ENCODE measurements at places on chromosomes 7 and 10.
A peak's percentile ranks its signal among the peaks of the same experiment; 100 is the strongest.

DNA sequence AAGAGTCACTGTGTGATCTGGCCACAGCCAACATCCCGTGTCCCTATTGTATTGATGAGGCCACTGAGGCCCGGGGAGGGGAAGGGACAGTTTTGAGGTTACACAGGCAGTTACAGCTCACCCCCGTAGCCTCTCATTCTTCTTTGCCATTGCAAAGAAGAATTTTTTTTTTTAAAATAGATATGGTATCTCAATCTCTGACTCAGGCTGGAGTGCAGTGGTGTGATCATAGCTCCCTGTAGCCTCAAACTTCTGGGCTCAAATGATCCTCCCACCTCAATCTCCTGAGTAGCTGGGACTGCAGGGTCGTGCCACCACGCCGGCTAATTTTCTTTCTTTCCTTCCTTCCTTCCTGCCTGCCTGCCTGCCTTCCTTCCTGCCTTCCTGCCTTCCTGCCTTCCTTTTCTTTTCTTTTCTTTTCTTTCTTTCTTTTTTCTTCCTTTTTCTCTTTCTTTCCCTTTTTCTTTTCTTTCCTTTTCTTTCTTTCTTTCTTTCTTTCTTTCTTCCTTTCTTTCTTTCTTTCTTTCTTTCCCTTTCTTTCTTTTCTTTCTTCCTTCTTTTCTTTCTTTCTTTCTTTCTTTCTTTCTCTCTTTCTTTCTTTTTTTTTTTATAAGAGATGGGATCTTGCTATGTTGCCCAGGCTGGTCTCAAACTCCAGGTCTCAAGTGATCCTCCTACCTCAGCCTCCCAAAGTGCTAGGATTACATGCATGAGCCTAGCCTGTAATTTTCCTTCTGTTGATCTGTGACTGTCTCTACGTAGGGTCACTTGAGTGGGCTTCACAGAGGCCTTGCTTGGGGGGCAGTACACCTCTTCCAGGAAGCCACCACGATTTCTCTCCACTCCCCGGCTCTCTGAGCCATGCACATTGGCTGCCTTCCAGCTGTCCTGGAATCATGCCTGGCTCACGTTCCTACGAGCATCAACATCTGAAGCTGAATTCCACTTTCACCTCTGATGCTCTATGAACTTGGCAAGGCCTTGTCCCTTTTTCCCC, 31.3 kb downstream of the TMEM270 start:
- DNase-seq, result no peak

- DNase-seq, result peak; percentile 67
These were observed at the start of gene ZNF467 for GRCh38 chr7:149773446-149774236. Gene ZNF467 (minus strand): TSS chr7:149773588. CDS start chr7:149771032, 2,556 bp downstream.

DNA sequence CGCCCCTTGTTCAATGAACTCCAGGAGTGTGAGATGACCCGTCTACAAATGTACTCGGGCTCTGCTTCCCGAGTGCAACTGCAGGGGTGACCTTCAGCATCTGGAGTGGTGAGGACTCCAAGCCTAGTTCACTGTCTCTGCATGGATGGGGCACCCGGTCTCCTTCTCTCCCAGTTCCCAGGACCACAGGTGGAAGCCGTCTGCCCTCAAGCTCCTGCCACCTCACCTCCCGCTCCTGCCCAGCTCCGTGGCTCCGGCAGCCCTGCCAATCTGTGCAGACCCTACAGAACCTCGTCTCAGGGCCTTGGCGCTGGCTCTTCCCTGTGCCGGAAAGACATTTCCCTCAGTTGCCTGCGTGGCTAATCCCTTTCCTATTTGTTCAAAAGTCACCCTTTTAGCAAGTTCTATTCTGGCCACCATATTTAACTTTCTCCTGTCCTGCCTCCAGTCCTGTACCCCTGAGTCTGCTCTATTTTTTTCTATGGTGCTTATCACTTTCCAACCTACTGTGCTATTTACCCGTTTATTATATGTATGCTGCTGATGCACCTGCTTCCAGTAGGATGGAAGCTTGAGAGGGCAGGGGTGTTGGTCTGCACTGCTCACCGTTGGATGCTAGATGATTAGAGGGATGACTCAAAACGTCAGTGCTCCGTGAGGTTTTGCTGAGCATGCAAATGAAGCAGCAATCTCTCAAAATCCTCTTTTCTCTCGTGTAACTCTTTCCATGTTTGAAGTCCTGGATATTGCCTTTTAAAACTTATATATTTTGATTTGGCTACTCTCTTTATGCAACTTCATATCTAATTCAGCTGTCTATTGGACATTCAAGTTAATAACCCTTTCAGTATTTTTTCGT, 641.4 kb downstream of the ACTR3B start:
- DNase-seq, result no peak

DNA sequence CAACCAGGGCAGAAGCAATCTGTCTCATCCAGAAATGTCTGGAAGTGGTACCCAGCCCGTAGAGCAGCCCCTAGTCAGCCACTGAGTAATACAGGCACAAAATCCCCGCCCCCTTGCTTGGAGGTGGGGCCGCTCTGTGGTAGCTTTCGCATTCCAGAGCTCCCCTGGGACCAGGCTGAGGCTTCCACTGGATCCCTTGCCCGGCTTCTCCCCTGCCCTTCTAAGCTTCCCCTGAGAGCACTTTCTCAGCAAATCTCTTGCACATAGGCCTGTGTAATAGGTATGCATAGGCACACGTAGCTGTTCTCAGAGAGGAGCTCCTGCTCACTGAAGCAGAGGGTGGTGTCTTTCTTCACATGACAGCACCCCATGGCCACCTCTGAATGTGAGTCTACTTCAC, 144.2 kb downstream of the BMS1 start:
- no peak for DNase-seq

GRCh38 chr7:146826329-146826728, 709.7 kb downstream of the CNTNAP2 start:
- no peak for DNase-seq

- no peak for DNase-seq
These were observed 116.1 kb downstream of the KLF6 start for GRCh38 chr10:3668966-3669330.

DNA sequence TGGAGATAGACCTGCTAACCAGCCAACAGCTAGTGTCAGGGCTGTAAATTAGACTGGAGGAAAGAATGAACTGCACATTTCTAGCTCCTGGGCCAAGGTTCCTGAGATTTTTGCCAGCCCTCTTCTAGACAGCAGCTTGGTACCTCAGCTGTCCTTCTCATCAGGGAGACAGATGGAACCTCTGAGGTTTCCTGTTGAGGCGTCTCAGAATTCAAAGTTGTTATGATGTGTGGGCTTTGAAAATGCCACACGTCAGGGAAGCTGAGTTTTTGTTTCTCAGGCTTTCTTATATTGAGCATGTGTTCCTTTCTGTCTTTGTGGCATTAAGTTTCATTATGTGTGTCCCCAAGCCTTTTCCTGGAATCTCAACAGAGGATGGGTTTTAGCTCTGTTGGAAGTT, 736.6 kb downstream of the AUTS2 start:
- no peak for DNase-seq
